HuH-7.5 (cell line): ENCODE measurements at places on chromosomes 5 and 9.

DNA sequence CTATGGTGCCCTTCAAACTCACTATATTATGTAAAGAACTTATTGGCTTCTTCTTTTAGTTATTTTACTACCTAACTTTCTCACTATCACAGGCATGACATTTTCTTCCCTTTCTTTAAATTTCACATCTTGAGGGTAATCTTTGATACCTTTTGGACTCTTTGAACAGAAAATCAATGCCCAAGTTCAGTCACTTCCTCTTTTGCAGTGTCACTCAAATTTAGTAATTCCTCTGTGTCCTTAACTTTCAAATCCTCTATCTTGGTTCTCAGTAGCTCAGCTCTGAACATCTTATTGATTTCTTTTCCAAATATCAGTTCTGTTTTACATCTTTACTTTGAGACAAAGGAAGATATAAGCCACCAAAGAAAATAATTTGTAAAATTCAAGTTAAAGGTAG is 25.5 kb downstream of the CNTLN start:
- DNase-seq = no peak

DNA sequence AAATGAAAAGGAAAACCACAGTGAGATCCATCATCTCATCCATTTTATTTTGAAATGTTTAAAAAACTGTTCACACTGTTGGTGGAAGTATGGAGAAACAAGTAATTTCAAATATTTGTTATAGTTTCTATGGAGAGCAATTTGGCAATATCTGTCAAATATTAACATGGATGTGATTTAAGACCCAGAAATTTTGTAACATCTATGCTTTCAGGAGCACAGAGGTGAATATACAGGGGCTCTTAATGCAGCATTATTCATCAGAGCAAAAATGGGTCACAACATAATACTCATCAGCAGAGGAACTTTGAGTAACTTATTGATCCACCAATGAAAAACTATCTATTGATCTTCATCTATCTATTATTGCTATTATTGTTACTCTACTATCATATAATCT is 31.4 kb upstream of the SPATA31C2 start:
- no peak for DNase-seq

- no peak for DNase-seq
Measured at GRCh38 chr5:140822281-140822629, 842 bp downstream of the PCDHA5 start.

- DNase-seq = no peak
Measured at GRCh38 chr5:27026801-27027200, 11.6 kb downstream of the CDH9 start.

- no peak for DNase-seq
Measured at GRCh38 chr9:116198344-116198743, 44.8 kb downstream of the PAPPA start.
